M059J (cell line): ENCODE measurements at places on chromosomes 11 and 22.
A peak's percentile ranks its signal among the peaks of the same experiment; 100 is the strongest.

- peak; percentile 37 for DNase-seq
Measured at GRCh38 chr22:20494978-20495860, at the start of gene KLHL22. Gene KLHL22, minus strand, starts transcription at chr22:20495795. Its CDS starts 6,584 bp downstream, at chr22:20489211.

DNA sequence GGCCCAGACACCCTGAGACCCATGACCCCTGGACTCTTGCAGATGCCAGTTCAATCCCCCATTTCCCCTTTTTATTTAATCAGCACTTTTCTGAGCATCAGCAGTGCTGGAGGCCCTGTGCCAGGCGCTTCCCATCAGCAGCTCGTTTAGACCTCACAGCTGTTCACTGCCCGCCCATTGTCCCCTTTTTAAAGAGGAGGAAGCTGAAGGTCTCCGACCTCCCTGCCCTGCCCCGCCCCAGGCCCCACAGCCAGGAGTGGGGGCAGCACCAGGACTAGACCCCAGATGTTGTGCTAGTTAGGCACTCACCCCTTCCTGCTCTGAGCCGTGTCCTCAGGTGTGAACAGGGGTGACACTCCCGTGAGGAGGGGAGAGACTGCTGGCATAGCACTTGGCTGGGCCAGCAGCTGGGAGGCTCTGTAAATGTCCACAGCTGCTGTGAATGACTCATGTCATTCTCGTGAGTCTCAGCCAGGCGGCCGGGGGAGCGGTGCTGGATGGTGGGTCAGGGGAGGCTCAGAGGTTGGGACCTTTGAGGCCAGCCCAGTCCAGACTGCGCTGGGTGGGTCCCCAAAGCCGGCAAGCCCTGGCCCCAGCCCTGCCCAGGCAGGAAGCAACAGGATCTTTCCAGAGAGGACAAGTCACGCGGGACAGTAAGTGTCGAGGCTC is 19.9 kb downstream of the EMID1 start:
- DNase-seq, result no peak

- no peak for DNase-seq
Measured at GRCh38 chr22:19214078-19214473, 35.5 kb upstream of the SLC25A1 start.

- DNase-seq, result no peak
Measured at GRCh38 chr11:625636-626268, 997 bp upstream of the CDHR5 start.

DNA sequence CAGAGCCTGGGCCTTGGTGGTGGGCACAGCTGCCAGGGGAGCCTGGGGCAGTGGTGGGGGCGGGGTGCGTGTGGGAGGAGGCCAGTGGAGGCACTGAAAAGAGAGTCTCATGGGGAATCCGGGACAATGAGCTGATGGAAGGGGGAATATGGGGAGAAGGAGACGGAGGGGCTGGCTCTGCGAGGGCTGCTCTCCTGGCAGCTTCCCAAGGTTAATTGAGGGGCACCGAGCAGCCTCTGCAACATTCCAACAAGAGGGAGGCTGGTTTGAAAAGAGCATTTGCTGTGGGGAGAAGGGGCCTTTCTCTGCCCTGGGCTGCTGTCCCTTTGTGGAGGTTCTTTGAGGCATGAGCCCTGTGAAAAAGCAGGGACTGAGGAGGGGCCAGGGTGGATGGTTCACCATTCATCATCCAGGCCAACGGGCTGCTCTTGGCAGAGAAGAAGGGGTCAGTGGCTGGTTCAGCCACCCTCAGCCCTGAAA is 9.4 kb upstream of the IGSF9B start:
- no peak for DNase-seq

- peak; percentile 88 for DNase-seq
Measured at GRCh38 chr22:35219012-35219411, 38.3 kb upstream of the HMGXB4 start.

GRCh38 chr22:39593931-39594285 is 23.4 kb downstream of the CACNA1I start:
- DNase-seq, result no peak

DNA sequence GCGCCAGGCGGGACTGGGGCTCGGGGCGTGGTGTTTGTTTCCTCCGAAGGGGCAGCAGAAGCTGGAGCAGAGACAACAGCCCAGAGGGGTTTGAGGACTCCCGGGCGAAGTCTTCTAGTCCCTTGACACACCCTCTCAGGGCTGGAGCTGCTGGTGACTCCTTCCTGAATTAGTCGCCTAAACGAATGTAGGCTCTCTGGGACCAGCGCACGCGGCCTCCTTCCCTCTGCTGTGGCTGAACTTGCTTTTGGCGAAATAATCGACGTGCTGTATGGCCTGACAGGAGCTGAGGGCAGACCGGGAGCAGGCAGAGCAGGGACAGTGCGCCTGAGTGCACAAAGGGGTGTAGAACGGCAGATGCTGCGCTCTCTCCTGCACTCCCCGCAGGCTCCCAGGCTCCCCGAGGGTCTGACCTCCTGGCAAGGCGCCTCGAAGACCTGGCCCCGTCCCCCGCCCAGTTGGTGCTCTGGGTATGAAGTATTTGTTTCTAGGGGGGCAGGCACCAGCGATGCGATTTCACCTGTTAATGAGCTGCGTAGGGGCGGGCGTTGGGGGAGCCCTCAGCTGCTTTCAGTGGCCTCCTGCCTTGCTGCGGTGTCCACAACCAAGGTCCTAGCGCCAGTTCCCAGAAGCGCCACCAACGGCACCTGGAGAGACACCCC is 5.3 kb downstream of the SLC17A6 start:
- DNase-seq, result no peak

GRCh38 chr22:45572444-45572843 is 69.8 kb downstream of the FBLN1 start:
- no peak for DNase-seq

- DNase-seq, result no peak
Measured at GRCh38 chr11:62360685-62361084, 23.4 kb downstream of the ASRGL1 start.

DNA sequence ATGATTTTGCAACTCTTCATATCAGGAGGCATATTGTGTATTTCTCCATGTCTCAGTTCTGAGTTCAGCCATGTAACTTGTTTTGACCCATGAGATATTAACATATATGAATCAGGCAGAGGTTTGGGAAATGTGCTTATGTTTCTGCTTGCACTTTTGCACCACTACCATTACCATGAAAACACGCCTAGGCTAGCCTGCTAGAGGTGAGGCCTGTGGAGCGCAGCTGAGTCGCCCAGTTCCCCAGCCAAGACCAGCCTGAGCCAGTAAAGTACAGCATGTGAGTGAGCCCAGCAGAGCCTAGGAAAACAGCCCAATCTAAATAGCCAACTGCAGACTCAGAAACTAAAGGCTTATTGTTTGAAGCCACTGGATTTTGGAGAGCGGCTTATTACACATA is 18.4 kb upstream of the MYOD1 start:
- no peak for DNase-seq

DNA sequence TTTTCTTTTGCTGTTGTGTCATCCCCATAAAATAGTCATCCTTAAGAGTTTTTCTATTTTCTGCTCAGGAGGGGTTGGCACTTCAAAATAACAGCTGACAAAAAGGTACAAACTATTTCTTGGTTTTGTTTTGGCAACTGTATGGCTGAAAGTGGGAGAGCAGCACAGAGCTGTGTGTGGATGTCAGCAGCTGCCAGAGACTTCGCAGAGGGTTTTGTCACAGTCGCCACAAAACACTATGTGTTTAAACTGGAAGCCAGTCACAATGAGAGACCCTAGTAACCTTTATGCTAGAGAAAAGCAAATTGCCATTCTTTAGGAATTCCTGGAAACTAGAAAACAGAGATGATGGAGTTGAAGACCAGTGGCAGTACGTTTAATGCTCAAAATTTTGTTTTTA is 189.6 kb upstream of the CCDC90B start:
- DNase-seq, result no peak

- DNase-seq, result no peak
Measured at GRCh38 chr11:32279672-32280071, 155.7 kb downstream of the WT1 start.

DNA sequence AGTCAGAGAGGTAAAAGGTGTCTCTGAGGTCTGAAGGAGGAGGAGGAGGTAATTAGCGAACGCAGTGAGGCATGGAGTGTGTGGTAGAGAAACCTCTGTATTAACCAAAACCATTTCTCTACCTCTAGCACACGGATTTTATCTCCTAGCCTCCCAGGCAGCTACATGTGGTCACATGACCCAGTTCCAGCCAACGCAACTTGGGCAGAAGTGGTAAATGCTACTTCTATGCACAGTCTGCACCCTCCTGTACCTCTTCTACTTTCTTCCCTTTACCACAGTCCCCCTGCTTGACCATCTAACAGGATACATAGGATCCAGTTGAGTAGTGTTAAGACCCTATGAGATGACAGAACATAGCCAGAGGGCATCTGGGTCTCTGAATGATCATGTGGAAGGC is 95.7 kb downstream of the XRRA1 start:
- DNase-seq, result no peak

DNA sequence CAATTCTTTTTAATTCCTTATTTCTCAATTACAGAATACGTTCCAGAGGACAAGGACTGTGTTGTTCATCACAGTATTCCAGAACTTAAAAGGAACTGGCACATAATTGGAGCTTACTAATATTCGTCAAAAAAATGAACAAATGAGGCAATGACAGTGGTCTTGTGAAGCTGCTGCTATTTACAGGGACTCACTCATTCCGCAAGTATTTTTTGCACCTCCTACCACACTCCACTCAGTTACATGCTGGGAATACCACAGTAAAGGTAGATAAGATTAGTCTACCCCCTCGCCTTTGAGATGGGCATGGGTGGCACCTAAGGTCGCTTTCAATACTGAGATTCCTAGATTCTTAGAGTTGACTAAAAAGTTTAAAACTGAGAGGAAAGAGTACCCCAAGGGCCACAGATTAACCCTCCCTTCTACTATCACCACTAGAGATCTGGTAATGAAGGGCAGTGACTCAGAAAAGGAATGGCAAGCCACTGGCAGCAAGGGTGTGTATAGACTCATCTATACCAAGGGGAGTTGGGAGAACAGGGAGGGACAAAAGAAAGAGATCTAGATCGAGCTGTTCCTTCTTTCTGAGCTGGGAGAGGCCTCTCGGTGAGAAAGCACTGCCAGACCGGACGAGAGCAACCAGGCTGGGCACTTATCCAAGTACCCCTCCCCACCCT is 85.0 kb downstream of the RPL27A start:
- peak; percentile 87 for DNase-seq

DNA sequence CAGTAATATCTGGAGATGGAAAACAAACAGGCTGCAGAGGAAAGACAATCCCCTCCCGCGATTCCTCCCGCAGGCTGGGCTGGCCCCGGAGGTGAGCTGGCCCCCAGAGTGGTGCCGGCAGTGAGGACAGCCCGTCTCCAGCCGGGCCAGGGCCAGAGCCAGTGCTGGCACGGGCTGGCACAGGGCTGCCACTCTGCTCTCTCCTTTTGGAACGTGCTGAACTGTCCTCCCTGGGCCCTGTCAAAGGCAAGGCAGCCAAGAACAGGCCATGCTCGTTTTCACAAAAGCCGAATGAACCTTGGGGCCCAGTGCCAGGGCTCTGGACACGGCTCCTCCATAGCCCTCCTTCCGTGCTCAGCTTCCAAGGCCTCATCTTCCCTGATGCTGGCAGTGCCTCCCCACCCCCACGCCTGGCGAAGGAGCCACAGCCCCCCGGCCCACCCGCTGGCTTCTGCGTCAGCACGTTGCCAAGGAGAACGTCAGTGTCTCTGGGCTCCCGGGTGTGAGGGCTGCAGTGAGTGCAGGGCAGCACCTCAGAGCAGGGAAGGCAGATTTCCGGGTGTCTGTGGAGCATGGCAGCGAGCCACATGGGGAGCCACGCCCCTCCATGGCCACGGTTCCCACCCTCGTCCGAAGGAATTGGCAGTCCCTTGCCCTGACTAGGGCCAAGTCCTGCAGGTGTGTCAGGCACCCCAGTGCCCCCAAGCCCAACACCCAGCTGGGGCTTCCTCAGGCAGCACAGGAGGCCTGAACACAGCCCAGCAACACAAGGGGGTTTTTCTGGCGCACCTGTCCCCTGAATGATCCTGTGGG is 28.6 kb downstream of the GNAZ start:
- DNase-seq, result no peak

- no peak for DNase-seq
Measured at GRCh38 chr11:93967944-93968343, 53.2 kb upstream of the HEPHL1 start.

GRCh38 chr11:4769838-4770237 is at the start of gene OR51F1:
Gene OR51F1, minus strand, starts transcription at chr11:4769938. Its CDS starts 0 bp downstream, at chr11:4769938.
- DNase-seq, result no peak

- DNase-seq, result peak; percentile 36
Measured at GRCh38 chr11:74948546-74948897, 369 bp downstream of the XRRA1 start.

DNA sequence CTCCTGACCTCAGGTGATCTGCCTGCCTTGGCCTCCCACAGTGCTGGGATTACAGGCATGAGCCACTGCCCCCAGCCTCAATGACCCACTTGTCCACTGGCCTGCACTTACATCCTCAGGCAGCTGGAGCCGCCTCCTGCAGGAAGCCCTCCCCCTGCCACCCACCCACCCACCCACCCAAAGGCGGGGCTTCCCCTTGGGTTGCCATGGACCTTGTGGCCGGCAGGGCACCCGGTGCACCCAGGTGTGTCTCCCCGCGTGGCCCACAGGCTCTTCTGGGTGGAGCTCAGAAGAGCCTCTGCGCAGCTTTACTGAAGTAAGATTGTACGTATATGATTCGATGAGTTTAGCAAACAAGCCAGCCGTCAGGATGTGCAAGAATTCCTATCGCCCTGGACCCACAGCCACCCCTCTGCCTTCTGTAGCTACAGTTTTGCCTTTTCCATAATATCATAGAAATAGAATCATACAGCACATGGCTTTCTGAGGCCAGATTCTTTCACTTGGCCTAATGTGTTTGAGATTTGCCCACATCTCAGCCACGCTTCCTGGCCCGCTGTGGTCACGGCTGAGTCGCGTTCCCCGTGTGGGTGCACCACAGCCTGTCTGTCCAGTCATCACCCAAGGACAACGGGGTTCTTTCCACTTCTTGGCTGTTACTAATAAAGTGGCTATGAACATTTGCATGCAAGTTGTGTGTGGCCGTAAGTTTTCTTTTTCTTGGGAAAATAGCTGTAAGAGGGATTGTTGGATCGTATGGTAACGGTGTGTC is 5.3 kb upstream of the BRSK2 start:
- no peak for DNase-seq

DNA sequence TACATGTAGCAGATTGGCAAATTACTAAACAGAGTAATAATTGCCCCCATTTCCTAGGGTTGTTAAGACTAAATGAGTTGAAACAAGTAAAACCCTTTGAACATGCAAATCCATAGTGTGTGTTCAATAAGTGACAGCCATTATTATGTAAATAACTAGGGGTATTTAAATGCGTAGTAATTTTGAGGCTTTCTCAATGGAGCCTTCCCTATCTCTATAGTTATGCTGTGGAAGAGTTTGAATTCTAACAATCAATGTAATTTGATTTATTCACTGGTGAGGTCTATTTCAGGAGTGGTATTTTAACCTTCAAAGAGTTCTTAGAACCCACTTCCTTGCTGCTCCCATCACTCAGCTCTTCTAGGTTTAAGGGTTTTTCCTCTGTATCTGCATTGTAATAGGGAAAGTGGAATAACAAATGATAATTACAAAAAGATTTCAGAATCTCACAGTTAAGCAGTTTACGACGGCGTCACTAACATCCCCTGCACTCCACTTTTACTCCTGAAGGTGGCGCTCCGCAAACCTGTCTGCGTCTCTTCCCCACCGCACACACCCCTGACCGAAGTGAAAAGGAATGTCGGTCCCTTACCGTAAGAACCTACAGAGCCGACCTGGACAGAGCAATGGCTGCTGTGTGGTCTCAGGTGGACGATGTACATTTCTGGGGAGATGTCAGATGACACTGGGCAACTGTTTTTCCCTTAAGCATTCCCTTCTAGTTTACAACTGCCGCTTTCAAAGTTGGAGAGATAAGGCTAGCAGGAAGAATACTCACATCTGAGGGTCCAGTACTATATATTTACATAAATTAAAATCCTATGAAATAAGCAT is 80.8 kb downstream of the ZC3H12C start:
- DNase-seq, result peak; percentile 69

- DNase-seq, result peak; percentile 65
Measured at GRCh38 chr11:123103326-123103980, 41.5 kb upstream of the HSPA8 start.
